Dorsolateral prefrontal cortex (tissue), 122 donors: ENCODE measurements at places on chromosomes 5 and 9.

- no peak for DNase-seq
Observed at GRCh38 chr5:146327257-146327870, 11.3 kb upstream of the POU4F3 start.

- no peak for DNase-seq
Observed at GRCh38 chr9:6052293-6052919, 37.0 kb upstream of the RANBP6 start.

GRCh38 chr5:133050521-133050920, 1.3 kb upstream of the HSPA4 start:
- DNase-seq = no peak

DNA sequence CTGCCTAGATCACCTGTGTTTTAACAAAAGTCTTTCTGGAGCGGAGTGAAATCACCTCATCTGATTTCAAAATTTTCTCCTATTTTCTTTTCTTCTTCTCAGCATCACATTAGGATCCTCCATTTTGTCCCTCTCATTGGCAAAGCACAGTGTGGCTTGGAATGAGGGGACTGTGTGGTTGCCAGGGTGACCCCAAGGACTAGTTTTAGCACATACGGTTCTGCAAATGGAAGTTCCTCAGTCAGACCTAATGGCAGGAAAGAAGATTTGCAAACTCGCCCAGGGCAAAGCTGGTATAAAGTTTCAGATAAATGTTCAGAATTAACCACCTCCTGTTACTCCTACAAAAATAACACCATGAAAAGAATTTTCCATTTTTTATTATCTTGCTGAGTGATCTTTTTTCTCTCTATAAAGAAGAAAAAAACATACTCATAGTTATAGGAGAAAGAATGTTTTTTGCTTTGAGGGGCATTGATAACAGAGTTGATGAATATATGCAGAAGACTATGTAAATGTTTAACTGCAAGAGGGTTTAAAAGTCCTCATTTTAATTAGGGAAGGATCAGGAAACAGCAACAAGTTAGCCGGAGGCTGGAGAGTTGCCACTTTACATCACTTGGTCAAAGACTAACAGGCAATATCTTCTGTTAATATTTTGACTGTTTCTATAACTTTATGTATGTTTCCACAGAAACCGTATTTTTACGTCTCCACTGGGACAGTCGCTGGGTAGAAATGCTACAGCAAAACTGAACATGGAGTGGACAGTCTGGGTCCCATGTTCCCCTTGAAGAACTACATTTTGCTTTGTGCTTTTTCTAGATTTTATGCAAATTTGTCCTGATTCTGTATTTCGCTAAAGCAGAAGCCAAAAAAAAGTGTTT, 257.8 kb downstream of the NR2F1-AS1 start:
- no peak for DNase-seq

DNA sequence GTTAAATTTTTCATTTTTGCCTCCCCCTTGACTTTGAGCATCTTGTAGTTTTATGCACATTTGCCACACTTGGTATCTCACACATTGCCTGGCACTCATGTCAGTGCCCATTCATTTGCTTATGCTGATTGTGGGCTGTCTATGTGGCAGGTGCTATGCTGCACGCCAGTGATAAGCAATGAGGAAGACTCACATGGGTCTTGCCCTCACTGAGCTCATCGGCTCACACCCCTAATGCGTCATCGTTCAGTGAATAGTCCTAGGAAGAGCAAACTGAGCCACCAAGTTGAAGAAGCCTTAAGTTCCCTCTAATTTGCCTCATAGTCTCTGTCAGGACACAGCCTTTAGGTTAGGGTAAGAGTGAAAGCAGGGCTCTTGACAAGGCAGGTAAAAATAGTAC, 209.4 kb upstream of the IL12B start:
- no peak for DNase-seq

DNA sequence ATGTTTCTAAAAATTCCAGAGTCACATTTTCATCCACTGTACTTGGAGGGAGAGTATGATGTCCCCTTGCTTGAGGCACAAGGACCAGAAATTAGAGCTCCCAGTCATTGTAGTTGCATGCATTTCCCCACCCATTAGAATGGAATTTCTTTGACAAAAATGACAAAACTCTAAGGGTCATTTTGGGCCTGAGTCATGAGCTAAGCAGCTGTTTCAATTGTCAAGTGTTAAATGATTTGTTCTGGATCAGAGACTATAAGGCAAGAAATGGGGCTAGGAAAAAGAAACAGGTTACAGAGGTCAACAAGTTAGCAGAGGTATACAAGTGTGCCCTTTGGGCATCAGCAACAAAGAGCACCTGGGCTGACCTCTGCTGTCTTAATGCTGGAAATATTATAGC, 131.2 kb upstream of the IQGAP2 start:
- DNase-seq = no peak

DNA sequence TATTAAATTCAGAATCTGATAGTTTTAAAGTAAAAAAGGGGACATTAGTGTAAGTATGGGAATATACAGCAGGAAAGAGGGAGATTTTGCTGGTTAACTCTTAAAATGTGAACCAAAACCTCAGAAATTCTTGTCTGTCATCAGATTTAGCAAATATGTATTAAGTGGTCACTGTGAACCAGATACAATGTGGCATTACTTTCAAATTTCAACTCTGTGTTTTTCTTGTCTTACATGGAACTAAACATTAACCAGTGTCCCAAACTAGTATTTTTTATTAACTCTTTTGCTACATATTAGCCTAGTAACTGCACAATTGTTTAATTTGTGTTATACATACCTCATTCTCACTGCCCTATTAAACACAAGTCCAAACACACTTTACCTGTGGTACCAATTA, 259.9 kb upstream of the RASA1 start:
- DNase-seq = no peak

- DNase-seq = no peak
Observed at GRCh38 chr9:127267793-127268525, 3.4 kb downstream of the GARNL3 start.

DNA sequence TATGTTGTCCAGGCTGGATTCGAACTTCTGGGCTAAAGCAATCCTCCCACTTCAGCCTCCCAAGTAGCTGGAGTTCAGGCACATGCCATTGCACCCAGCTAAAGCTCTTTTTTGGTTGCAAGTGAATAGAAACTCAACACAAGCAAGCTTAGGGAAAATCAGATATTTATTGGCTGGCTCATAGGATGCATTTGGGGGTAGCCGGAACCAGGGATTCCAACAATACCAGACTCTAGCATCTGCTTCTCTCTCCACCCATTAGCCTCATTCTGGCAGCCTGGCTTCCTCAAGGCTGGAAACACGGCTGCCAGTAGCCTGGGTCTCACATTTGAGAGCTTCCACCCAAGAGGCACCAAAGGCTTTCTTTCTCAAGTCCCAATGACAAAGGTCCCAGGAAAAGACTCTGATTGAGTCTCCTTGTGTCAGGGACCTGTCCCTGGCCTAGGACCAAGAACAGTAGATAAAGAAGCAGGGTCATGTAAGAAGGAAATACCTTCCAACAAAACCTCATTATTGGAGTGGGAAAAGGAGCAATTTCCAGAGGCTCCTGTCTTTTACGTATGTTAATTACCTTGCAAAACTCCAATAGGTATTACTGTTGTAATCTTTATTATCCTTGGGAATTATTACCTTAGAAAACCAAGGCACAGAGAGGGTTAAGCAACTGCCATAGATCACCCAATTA, 23.0 kb upstream of the B4GALT1 start:
- no peak for DNase-seq
